ENCODE measurements at places on chromosomes 3 and 15.

DNA sequence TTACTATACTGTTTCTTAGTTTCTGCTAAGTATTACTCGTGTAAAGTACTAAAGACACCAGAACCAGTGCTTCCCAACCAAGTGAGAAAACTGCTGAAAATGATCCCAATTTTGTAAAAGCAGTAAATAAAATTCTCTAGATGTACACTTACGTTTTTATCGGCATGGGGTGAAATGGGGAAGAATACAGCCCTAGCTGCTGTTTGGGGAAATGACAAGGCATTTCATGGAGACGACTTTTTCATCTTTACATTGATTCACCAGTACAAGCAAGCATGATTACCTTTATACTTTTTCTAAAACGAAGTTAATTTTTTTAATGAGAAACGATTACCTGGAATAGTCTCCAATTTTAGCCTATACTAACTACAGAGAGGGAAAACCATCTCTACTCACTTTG, 1.4 kb downstream of the PSMD6 start:
- DNase-seq = no peak

DNA sequence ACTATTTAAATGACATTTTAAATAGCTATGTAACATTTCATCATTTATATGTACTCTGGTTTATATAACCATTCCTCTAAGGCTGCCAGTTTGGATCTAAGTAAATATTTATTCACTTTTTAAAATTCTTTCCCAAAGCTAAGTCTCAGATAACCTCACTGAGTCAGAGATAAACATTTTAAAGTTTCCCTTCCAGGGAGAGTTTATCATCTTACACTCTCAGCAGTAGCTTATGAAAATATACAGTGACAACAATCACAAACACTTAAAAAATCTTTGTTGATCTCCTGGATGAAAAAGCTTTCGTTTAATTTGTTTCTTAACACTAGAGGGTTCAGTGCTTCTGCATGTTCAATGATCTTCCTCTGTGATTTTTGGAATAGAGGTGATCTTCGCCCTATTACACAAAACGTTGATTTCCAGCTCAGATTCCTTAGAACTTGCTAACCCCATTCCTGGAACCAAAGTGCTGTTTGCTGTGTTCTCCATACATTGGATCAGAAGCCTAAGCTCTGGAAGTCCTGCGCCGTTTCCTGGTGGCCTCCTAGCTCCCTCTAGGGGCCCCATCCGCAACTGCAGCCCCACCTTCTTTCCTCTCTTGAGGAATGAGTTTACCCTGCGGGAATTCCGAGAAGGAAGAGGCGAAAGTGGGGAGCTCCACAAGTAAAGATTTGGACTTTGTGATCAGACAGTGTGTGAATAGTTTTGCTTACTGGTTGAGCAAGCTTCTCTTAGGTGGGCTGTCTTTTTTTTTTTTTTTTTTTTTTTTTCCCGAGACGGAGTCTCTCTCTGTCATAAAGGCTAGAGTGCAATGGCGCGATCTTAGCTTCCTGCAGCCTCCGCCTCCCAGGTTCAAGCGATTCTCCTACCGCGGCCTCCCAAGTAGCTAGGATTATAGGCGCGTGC, 29.3 kb upstream of the SACM1L start:
- peak; percentile 41 for DNase-seq

GRCh38 chr3:41933154-41933676, 28.7 kb downstream of the ULK4 start:
- no peak for DNase-seq

DNA sequence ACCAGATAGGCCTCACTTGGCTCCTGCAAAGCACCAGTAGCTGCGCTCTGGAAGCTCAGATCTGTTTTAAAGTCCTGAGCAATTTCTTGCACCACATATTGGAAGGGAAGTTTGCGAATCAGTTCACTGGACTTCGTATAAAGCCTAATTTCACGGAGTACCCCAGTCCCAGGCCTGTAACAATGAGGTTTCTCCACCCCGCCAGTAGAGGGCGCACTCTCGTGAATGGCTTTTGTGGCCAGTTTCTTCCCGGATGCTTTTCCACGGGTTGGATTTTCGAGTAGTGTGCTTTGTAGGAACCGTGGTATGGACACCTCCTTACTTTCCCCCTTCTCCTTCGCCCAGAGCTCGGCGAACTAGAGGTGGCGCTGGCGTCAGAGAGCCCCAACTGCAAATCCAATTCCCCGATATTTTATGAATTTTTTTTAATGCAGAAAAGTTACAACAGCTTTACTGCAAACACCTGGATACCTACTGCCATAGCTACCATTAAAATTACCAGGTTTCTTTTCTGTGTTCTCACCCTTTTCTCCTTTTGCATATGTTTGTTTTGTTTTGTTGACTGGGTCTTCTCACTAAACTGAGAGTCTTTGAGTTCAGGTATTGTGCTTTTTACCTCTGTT, 13.3 kb downstream of the RARB start:
- peak; percentile 15 for DNase-seq

GRCh38 chr3:142088522-142088921, 60.8 kb downstream of the TFDP2 start:
- DNase-seq = peak; percentile 37

- no peak for DNase-seq
These were observed 68.5 kb downstream of the TRANK1 start for GRCh38 chr3:36876181-36876936.
